Smooth muscle cell of trachea (primary cell): ENCODE measurements at places on chromosomes 3 and 15. TPM values are rescaled to one million over a fixed set of nuclear protein-coding genes. Genes with fewer than 3 reads are reported as not detected.

The VGLL3 gene
- total RNA-seq = 25.7 and 55.6 TPM in 2 replicates

The STRA6 gene
- 0.29 and 0.83 TPM in 2 replicates for total RNA-seq

The IL17RC gene
- 57.6 and 58.9 TPM in 2 replicates for total RNA-seq

The NCEH1 gene
- 11.6 and 14.4 TPM in 2 replicates for total RNA-seq

The MEIS2 gene
- 51.1 and 60.0 TPM in 2 replicates for total RNA-seq

The CAPN3 gene
- 1.0 and 2.8 TPM in 2 replicates for total RNA-seq

The GUCA1C gene
- total RNA-seq = not detected in 2 replicates

The FAM81A gene
- total RNA-seq = 0.29 and 0.33 TPM in 2 replicates

The KBTBD12 gene
- not detected in 2 replicates for total RNA-seq

The PRR23B gene
- total RNA-seq = not detected in 2 replicates

The SEC11A gene
- 142 and 272 TPM in 2 replicates for total RNA-seq

The VWA5B2 gene
- total RNA-seq = not detected in 2 replicates

The LHFPL4 gene
- total RNA-seq = under 0.01 TPM in 2 replicates

The COL6A5 gene
- total RNA-seq = not detected in 2 replicates

The POLQ gene
- total RNA-seq = 0.99 and 6.0 TPM in 2 replicates

The WDR53 gene
- total RNA-seq = 6.4 and 7.1 TPM in 2 replicates

The CPLX3 gene
- not detected in 2 replicates for total RNA-seq

The C3orf49 gene
- total RNA-seq = not detected in 2 replicates

The MAGEL2 gene
- total RNA-seq = 0.50 TPM in 1 of 2 replicates, not detected in the other

The TMC3 gene
- total RNA-seq = not detected in 2 replicates

The ZNF80 gene
- total RNA-seq = not detected in 2 replicates

The SV2B gene
- total RNA-seq = not detected in 2 replicates

The CGNL1 gene
- 0.17 and 0.29 TPM in 2 replicates for total RNA-seq

The HHLA2 gene
- total RNA-seq = not detected in 2 replicates

The FAN1 gene
- 18.2 and 18.6 TPM in 2 replicates for total RNA-seq
